Astrocyte of the spinal cord (primary cell): ENCODE measurements at places on chromosomes 7 and 10.

DNA sequence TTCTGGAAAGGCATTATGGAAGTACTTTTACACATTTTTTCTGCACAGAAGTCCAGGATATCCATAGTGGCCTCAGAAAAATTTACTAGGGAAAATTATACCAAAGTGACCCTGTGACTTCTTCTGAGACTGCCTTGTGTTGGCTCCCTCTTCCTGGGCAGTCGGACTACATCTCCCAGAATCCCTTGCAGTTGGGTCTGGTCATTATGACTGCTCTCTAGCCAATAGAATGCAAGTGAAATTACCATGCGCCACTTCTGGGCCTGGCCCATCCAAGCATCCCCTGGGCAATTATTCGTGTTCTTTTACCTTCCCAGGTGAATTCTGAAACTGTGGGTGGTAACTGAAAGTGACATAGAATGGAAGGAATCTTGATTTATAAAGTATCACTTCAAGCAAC lies 430.9 kb downstream of the ACTR3B start:
- no peak for DNase-seq

- no peak for DNase-seq
Measured at GRCh38 chr7:8724080-8724718, 290.8 kb downstream of the NXPH1 start.

DNA sequence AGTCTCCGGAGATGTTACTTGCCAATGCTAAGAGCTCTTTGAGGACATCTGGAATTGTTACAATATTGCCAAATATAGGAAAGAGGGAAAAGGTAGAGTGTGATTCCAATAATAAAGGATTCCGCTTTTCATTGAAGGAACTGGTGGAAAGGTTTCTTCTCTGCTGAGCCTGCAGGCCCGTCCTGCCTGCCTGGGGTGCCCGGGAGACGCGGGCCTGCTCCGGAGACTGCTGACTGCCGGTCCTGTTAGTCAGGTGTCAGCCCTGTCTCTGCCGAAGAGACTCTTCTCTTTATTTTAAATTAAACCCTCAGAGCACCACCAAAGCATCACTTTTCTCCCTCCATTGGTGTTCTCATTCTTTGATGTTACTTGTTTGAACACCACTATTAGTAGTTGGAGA lies 2.2 kb downstream of the EGFR start:
- DNase-seq, result no peak

- no peak for DNase-seq
Measured at GRCh38 chr10:24694086-24694485, 29.6 kb downstream of the ARHGAP21 start.

GRCh38 chr10:98449287-98449686 lies 2.6 kb upstream of the HPS1 start:
- DNase-seq, result no peak

- peak; percentile 53 for DNase-seq
Measured at GRCh38 chr7:78134256-78134655, 335.7 kb downstream of the PHTF2 start.

- no peak for DNase-seq
Measured at GRCh38 chr7:711093-711921, 15.2 kb upstream of the DNAAF5 start.

DNA sequence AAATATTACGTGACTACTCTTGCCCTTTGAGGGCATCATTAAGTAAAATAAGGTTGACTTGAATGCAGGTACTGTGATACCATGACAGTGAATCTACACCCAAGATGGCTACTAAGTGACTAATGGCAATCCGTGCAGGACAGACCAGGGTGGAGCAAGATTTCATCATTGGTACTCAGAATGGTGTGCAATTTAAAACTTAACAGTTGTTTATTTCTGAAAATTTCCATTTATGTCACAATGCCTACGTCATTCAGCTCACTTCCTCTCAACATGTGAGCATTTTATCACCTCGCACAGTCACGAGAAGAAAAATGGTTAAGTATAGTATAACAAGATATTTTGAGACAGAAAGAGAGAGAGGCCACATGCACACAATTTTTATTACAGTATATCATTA lies 50.3 kb upstream of the MET start:
- DNase-seq, result no peak

DNA sequence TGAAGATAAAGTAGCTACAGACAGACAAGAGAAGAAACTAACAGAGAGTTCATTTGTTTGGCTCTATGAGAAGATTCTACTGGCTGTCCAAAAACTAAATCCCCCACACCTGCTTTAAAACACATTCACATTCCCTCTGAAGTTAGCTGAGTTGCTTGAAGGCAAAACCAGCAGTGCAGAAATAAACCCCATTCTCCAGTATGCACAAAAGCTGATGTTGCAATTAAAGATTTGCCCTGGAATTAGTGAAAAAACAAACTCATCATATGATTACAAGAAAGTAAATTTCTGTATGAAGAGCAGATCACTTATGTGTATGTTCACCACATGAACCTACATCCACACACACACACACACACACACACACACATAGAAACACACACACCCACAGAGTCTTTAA lies 9.3 kb upstream of the CAV1 start:
- DNase-seq, result no peak

GRCh38 chr7:38542156-38542555 lies 89.0 kb downstream of the AMPH start:
- no peak for DNase-seq

DNA sequence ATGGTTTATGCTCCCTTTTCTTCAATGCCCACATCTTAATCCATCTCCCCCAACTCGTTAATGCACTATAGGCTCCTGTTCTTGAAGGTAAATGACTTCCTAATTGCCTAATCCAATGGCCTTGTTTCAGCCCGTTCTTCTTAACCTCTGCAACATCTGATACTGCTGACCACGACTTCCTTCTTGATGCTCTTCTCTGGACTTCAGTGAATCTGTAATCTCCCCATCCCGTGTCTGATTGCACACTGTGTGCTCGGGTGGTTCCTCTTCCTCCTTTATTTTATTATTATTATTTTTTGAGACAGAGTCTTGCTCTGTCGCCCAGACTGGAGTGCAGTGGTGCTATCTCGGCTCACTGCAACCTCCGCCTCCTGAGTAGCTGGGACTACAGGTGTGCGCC lies 58.9 kb downstream of the HIPK2 start:
- DNase-seq, result no peak

DNA sequence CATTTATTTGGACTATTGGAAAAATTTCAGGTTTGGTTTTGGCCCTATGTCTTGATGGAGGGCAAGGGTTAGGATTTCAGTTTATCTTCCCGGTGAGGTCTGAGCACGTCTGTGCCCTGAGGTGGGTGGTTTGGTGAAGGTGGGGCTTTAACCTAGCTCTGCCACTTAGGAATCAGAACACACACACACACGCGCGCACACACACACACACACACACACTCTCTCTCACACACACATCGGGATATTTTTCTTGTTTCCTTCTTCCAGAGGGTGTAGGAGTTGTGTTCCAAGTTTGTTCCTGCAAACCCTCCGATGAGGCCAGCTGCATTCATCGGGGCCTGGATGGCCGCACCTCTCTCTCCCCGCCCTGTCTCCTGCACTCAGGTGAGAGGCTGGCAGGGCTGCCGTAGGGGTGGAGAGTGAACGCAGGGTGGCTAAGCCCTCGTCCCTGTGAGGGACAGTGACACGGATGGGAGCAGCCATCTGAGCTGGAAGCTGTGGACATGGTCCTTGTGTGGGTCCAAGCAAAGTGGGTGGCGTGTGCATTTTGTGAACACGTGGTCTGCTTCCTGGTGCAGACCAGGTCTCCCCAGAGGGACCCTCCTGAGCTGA lies 34.2 kb downstream of the CHST12 start:
- DNase-seq, result no peak
